Stimulated activated CD4-positive, alpha-beta T cell treated with anti-CD3 and anti-CD28 coated beads, Interleukin-1b, Interleukin-23, amount 100 ng/mL, for 1 hour (primary cell): ENCODE measurements at places on chromosomes 2 and 18.

- no peak for DNase-seq
These were observed 151.2 kb downstream of the PRPF40A start for GRCh38 chr2:152565884-152566727.

- no peak for DNase-seq
These were observed 426.3 kb upstream of the ZEB2 start for GRCh38 chr2:144946263-144946662.

- no peak for DNase-seq
These were observed 29.4 kb upstream of the WDR75 start for GRCh38 chr2:189411860-189412259.

DNA sequence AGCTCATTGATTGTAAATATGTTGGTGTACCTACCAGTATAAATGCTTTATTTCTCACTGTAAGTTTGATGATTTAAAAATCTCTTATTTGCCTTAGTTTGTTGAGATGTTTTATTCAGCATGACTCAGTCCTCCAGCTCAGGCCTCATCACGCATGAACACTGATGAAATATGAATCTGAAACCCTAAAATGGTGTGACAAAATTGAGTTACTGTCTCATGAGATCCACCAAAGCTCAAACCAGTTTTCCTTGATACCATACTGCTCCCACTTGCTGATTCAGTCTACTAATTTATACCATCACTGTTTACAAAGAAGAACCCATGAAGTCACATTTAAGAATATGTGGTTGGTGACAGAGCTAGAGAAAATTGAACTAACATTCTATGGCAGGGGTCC lies 524.9 kb downstream of the LRRTM4 start:
- no peak for DNase-seq

GRCh38 chr2:191176801-191177438 lies 26.1 kb upstream of the STAT4 start:
- no peak for DNase-seq

DNA sequence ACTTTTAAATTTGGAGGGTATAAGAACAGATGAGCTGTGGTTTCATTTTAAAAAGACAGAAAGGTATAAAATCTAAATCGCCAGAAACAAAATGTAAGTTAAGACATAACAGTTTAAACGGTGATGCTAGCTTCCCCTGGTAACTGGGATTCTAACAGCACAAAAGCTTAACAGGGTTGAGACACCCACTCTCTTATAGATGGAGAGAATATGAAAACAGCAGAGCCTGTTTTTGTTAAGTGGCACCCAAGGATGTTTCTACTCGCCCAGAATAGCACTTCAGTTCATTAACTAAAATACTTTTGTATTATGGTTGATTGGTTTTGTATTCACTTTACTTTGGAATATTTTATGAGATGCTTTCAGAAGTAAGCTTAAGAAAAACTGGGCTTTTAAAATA lies 151.9 kb upstream of the RND3 start:
- no peak for DNase-seq

GRCh38 chr2:20015482-20016083 lies 3.1 kb upstream of the MATN3 start:
- no peak for DNase-seq

- no peak for DNase-seq
These were observed 541.7 kb upstream of the MEX3C start for GRCh38 chr18:51739044-51739666.

GRCh38 chr2:129721236-129721635 lies 258.2 kb upstream of the RAB6C start:
- DNase-seq, result no peak

- no peak for DNase-seq
These were observed 53.5 kb upstream of the TGFA start for GRCh38 chr2:70607121-70607561.

- no peak for DNase-seq
These were observed 15.9 kb downstream of the FBXO41 start for GRCh38 chr2:73268366-73268829.

- no peak for DNase-seq
These were observed 1.7 kb upstream of the SLC40A1 start for GRCh38 chr2:189582140-189582808.
